ENCODE measurements at places on chromosomes 11 and 22. TPM values are rescaled to one million over a fixed set of nuclear protein-coding genes. Genes with fewer than 3 reads are reported as not detected.

The KCNK4 gene
- total RNA-seq = not detected

The LRRN4CL gene
- 13.6 TPM for total RNA-seq

The OR52I1 gene
- total RNA-seq = not detected

The ART5 gene
- not detected for total RNA-seq

The TMEM191B gene
- not detected for total RNA-seq

- no peaks in the 10 kb centered on the region for H3K27me3 ChIP-seq
- no peak for DNase-seq
- no peak overlapping the region for H3K4me3 ChIP-seq
- no peaks in the 10 kb centered on the region for H3K4me1 ChIP-seq
- no peaks in the 10 kb centered on the region for H3K36me3 ChIP-seq
- H3K27ac ChIP-seq = no peak overlapping the region
These were observed 93.3 kb downstream of the SGSM3 start for GRCh38 chr22:40463683-40464082.

DNA sequence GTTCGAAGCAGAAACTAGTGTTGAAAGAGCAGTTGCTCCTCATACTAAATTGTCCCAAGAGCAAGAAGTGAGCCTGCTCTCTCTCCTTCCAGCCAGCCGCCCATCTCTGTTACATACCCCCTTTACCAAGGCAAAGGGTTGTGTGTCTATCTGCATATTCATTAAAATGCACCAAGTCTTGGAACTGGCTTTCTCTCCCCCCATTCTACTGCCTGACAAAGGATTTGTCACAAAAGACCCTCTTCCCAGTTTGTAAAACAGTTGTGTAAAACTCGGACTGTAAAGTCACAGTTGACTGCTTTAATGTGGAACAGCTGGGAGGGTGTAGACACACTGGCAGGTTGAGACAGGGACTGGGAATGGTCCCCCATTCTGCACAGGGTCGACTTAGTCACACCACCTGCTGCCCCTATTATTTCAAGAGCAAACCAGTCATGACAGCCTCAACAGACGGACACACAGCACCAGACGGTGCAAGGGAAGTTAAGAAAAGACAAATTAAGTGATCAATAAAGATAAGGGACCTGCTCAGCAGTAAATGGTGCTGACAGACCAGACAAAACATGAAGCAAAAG is 60.0 kb upstream of the HTATIP2 start:
- DNase-seq = no peak
- no peaks in the 10 kb centered on the region for H3K27me3 ChIP-seq
- no peak overlapping the region for H3K27ac ChIP-seq
- H3K36me3 ChIP-seq = no peaks in the 10 kb centered on the region
- no peak overlapping the region for H3K4me3 ChIP-seq

DNA sequence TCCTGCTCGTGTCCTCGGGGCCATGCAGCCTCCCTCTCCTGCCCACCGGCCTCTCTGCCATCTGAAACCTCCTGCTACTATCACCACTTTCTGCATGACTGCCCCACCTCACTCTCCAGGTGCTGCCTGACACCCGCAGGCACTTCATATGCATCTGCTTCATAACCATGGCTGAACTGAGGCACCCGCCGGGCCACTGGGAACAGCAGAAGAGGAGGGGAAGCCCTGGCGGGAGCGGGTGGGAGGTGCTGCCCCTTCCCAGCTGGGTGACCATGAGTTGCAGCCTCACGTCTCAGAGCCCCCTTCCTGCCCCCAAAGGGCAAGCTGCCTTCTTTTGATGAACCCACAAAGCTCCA is 21.7 kb upstream of the PICK1 start:
- H3K27me3 ChIP-seq = no peaks in the 10 kb centered on the region
- H3K4me1 ChIP-seq = peaks cover 24% of the 10 kb centered on the region
- no peak for DNase-seq
- H3K27ac ChIP-seq = peak overlapping the region; percentile 96
- H3K4me3 ChIP-seq = no peak overlapping the region

DNA sequence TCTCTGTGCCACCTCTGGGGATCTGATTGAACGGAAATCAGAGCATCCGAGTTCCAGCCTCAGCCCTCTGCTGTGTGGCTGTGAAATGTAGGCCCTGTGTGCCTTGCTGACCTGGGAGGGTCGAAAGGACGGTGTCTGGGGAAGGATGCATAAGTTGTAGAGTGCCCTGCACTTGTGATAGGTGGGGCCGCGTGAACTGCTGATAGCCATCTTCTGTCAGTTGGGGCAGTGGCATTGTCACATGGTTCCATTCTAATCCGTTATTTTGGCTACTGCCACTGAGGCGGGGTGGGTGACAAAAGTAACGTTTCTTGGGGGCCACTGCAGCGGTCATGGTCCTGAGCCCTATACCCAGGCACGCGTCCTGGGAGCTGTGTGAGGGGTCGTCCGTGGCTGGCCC is 63.4 kb downstream of the LRP5 start:
- no peaks in the 10 kb centered on the region for H3K27me3 ChIP-seq
- no peak for DNase-seq
- H3K36me3 ChIP-seq = no peaks in the 10 kb centered on the region
- H3K27ac ChIP-seq = peak overlapping the region; percentile 91

GRCh38 chr11:65089621-65090020 is 5.6 kb downstream of the ZFPL1 start:
- H3K4me3 ChIP-seq = no peak overlapping the region
- H3K4me1 ChIP-seq = no peaks in the 10 kb centered on the region
- H3K27ac ChIP-seq = no peak overlapping the region
- peaks cover 7% of the 10 kb centered on the region for H3K36me3 ChIP-seq
- no peak for DNase-seq

DNA sequence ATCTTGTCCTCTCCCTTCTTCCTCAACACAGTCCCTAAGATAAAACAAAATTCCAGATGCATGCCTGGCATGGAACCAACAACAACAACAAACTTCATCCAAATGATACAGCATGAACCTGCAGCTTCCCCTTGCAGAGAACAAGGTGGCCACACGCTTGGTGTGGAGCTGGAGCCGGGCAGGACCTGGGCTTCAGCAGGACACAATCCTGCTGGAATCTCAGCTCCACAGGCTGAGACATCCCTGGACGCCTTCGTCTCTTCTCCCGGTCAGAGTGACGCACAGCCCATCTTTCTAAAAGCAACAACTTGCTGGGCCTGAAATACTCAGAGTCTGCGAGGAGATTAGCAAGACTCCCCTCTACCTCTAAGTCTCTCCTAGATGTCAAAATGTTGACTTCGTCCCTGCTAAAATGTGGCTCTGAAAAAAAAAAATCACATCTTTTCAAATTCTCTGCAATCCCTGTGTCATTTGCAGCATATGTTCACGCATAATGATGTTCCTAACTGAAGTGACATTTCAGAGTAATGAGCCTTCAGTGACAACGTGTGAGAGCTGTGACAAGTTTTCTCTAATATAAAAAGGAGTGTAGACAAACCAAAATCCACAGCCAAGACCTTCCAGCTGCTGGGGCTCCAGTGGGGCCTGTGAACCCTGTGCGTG is 1232.3 kb downstream of the TBC1D22A start:
- H3K27me3 ChIP-seq = peaks cover 15% of the 10 kb centered on the region
- H3K36me3 ChIP-seq = no peaks in the 10 kb centered on the region
- no peak overlapping the region for H3K27ac ChIP-seq

GRCh38 chr22:32457031-32457430 is 7.2 kb downstream of the BPIFC start:
- no peak overlapping the region for H3K4me3 ChIP-seq
- H3K36me3 ChIP-seq = no peaks in the 10 kb centered on the region
- H3K27me3 ChIP-seq = no peaks in the 10 kb centered on the region

- no peak within 1 kb of the TSS for H3K27ac ChIP-seq
- H3K36me3 ChIP-seq = no peaks in the 10 kb centered on the region
- no peaks in the 10 kb centered on the region for H3K4me1 ChIP-seq
- no peak for DNase-seq
- peak within 1 kb of the TSS; percentile 66 for H3K4me3 ChIP-seq
- no peaks in the 10 kb centered on the region for H3K27me3 ChIP-seq
These were observed at the start of gene ELMOD1 for GRCh38 chr11:107590460-107591377. TSS of gene ELMOD1 (plus strand) at chr11:107591147. CDS start at chr11:107618190, 27,043 bp downstream.

GRCh38 chr11:19474954-19475721 is 234.4 kb upstream of the E2F8 start:
- no peaks in the 10 kb centered on the region for H3K36me3 ChIP-seq
- DNase-seq = no peak
- H3K27ac ChIP-seq = no peak overlapping the region
- no peaks in the 10 kb centered on the region for H3K4me1 ChIP-seq

- H3K27ac ChIP-seq = no peak overlapping the region
- no peaks in the 10 kb centered on the region for H3K36me3 ChIP-seq
- no peak overlapping the region for H3K4me3 ChIP-seq
These were observed 206.4 kb downstream of the TTC28 start for GRCh38 chr22:28473258-28473657.

DNA sequence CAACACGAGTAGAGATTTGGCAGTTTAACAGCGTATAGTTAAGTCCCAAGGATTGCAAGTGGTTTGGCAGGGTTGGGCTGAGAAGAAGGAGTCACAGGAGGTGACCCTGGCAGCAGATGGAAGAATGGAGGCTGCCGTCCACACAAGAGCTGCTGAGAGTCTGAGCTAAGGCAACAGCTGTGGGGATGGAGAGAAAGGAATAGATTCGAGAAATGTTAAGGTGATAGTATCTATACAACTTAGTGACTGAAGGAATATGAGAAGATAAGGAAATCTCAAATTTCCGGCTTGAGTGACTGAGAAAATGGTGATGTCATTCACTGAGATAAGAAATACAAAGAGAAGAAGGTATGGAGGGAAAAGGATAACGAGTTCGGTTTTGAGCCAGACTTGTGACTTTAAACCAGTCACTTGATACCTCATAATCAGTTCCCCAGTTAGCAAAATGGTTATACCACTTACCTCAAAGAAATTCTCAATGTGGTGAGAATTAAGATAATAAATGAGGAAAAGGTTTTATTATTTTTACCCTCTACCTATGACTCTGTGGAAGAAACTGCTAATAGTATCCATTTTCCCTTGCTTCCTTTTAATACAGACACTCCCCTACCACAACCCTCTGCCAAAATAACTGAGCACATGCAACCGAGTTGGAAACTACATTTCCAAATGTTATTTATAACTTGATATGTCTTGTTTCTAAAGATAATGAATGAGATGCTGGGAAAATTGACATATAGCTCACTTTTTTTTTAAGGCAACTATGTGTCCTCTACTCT is 30.7 kb downstream of the FAM168A start:
- no peak for DNase-seq
- H3K27me3 ChIP-seq = no peaks in the 10 kb centered on the region
- no peaks in the 10 kb centered on the region for H3K36me3 ChIP-seq
- no peak overlapping the region for H3K4me3 ChIP-seq

DNA sequence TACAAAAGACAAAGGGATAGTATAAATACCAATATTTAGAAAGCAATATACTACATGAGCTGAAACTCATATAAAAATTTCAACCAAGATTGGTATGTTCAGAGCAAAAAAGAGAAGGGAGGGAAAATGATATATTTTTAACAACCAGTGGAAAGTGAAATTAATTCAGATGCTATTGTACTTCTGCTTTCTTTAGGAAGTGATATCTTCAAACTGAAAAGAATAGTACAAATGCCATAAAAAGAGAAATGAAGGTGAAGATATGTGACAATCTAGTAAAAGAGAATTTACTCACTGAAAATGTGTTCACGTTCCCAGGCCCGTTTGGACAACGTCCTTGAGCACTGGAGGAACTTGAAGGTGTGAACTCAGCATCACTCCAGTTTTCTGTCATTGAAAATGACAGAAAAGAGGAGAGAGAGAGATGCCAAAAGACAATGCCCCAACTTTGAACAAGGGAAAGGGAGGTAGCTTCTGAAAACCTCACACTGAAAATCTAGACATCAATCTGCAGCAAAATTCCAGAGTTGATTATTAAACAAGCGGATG is 47.5 kb downstream of the SC5D start:
- no peaks in the 10 kb centered on the region for H3K4me1 ChIP-seq
- H3K27me3 ChIP-seq = no peaks in the 10 kb centered on the region

DNA sequence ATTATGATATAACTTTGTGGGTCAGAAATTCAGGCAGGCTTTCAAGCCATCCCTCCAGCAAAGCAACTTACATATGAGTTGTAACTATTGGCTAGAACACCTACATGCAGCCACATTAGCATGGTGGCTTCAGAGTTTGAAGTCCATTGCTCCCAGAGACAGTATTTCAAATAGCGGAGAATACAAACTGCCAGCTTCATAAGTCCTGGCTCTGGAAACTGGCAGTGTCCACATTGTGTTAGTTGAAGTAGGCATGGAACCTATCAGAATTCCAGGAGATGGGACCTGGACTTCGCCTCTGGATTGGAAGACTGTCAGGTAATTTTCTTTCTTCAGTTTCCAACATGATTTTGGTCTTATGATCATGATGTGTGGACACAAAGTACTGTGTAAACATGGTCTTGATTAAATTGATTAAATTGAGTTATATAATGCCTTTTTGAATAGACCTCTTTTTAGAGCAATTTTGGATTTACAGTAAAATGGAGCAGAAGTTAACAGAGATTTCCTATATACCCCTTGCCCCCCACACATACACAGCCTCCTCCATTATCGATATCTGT is 209.9 kb upstream of the NAV2 start:
- H3K4me3 ChIP-seq = no peak overlapping the region
- H3K27me3 ChIP-seq = peaks cover 2% of the 10 kb centered on the region
- DNase-seq = no peak
- H3K4me1 ChIP-seq = no peaks in the 10 kb centered on the region
- no peaks in the 10 kb centered on the region for H3K36me3 ChIP-seq
- no peak overlapping the region for H3K27ac ChIP-seq
